GM04503 (cell line): ENCODE measurements at places on chromosomes 5 and 9.

GRCh38 chr9:35696520-35697215 lies 6.9 kb upstream of the TPM2 start:
- no peak for DNase-seq

GRCh38 chr5:80324912-80325311 lies 5.1 kb downstream of the SPZ1 start:
- DNase-seq: no peak

DNA sequence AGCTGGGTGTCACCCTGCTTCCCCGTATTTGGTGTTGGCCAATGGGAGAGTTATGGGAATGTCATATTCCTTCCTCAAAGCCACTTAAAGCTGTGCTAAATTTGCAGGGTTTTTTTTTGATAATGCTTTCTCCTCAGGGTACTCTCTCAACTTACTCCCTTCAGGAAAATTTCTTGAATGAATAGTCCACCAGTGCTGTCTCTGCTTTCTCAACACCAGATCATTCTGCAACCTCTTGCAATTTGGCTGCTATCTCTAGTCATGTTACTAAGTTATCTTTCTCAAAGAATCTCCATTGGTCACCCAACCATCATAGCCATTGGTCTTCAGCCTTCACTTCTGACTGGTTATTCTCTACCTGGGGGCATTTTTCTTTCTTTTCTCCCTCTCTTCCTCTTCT lies 13.4 kb upstream of the TNFAIP8 start:
- no peak for DNase-seq

GRCh38 chr5:10538103-10538788 lies 25.6 kb upstream of the ANKRD33B start:
- no peak for DNase-seq

GRCh38 chr5:56310711-56311204 lies 77.6 kb upstream of the ANKRD55 start:
- DNase-seq: no peak

GRCh38 chr5:109676920-109677319 lies 12.8 kb upstream of the MAN2A1 start:
- DNase-seq: no peak

GRCh38 chr9:85716031-85716877 lies 25.5 kb downstream of the AGTPBP1 start:
- no peak for DNase-seq

DNA sequence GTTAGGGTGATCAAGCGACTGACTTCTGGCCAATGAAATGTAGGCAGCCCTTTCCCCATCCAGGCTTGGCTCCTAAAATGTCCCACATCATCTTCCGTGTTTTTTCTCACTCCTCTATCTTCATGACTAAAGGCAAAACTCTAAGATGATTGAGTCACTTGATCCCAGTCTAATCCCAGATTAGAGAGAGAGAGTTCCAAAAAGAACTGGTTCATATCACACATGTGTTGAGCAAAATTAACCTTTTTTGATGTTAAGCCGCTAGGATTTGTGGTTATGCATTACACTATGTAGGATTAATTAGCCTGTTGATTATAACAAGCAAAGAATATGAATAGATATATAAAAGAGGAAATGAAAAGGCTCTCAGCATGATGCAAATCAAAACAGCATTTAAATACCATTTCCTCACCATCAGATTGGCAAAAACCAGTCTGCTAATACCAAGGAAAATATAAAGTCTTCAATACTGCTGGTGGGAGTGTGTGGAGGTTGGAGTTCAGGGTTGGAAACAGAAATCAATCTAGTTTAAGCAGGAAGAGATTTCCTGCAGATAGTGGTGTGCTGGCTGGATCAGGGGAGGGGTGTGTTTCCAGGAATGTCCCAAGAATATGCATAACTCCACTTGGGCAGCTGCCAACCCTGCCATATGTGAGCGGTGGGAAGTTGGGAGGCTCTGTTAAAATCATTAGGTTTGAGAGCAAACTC lies 187.6 kb upstream of the S1PR3 start:
- no peak for DNase-seq

DNA sequence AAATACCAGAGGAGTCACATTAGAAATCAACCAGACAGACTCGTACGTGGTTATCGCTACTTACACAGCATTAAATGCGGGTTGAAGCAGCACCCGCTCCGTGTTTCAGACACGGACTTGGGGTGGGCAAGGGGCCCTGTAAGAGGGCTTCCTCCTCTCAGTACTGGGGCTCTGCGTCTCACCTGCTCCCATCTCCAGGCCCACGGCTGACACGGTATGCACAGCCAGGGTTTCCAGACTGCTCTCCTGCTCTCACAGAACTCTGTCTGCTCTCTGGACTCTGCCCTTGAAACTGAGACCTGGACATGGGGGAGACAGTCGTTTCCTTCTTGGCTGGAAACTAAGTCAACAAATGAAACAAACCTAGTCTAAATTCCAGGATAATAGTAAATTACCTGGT lies 24.7 kb upstream of the RASGEF1C start:
- DNase-seq: no peak

DNA sequence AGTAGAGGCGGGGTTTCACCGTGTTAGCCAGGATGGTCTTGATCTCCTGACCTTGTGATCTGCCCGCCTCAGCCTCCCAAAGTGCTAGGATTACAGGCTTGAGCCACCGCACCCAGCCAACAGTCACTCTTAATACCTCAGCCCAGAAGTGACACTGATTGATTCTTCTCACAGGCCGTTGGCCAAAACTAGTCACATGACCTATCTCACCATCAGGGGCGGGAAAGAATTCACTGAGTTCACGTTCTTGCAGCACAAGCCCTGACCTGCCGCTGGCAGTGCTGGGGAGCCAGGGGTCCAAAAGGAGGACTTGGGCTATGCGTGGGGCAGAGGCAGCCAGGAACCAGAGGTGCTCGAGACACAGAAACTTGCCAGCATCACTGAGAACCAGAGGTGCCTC lies 55.0 kb upstream of the CPLX2 start:
- DNase-seq: no peak

GRCh38 chr5:159033351-159033657 lies 66.4 kb downstream of the EBF1 start:
- DNase-seq: no peak

DNA sequence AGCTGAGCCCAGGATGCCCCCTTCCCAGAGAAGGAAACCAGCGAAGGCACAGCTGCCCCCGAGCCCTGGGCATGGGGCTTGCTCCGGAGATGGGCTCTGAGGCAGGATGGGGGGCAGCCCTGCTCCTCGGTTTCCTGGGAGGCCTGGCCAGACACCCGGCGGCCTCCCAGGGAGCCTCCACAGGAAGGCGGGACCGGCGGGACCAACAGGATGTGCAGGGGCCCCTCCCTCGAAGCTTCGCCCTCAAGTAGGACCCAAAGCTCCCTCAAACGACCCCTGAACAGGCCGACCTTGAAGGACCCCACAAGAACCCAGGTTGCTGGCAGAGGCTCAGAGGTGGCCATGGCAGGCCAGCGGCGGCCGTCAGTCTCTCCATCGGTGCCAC lies 11.7 kb downstream of the EXD3 start:
- no peak for DNase-seq

GRCh38 chr9:73565833-73566465 lies 414.3 kb downstream of the ANXA1 start:
- no peak for DNase-seq

DNA sequence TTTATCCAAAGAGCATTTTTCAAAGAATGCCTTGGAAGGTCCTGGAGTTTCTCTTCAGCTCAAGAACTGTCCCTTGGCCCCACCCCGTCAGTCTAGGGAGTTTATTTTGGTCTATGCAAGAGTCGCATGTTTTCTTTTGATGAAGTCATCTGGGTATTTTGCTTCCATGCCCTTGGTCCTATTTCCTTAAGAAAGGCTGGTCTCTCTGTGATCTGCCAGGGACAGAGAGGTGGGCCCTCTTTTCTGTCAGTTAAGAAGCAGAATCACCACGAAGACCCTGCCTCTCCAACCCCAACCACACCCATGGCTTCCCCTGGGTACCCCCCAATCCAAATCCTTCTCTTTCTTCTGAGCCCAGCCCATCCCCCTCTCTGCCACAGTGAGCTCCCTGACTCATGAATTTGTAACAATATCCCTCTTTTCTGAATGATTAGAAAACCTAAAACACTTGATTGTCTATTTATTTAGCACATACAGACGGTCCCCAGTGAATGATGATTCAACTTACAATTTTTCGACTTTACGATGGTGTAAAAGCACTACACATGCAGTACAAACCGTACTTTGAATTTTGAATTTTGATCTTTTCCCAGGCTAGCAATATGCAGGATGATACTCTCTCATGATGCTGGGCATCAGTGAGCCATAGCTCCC lies 163.5 kb upstream of the ADRA1B start:
- DNase-seq: no peak

DNA sequence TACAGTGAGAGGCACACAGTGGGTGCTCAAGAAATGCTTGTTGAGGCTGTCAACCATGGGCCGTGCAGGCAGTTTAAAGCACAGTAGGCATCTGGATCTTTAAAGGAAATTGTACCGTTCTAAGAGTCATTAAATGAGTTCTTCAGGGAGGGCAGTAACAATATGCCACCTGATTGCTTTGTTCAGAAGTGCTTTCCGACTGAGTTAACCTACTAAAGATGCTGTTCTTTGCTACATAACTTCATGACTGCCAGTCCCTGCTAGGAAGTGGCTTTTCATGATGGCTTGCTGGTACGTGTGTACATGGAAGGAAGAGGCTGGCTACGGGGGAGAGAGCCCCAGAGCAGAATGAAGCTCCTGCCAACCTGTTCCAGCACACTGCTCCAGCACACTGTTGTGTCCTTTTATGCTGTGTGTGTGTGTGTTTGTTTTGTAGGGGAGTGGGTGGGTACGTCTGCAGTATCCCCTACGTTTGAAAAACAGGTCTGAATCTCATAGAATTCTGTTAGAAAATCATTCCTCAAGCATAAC lies 41.9 kb upstream of the PPP2R2B start:
- DNase-seq: no peak

GRCh38 chr5:90293931-90294330 lies 115.6 kb downstream of the CETN3 start:
- DNase-seq: peak; percentile 42
